Colonic mucosa (tissue), 4 donors: ENCODE measurements at places on chromosomes 7 and 10.
A peak's percentile ranks its signal among the peaks of the same experiment; 100 is the strongest.

GRCh38 chr10:24554036-24554435 lies 169.7 kb downstream of the ARHGAP21 start:
- DNase-seq, result no peak

DNA sequence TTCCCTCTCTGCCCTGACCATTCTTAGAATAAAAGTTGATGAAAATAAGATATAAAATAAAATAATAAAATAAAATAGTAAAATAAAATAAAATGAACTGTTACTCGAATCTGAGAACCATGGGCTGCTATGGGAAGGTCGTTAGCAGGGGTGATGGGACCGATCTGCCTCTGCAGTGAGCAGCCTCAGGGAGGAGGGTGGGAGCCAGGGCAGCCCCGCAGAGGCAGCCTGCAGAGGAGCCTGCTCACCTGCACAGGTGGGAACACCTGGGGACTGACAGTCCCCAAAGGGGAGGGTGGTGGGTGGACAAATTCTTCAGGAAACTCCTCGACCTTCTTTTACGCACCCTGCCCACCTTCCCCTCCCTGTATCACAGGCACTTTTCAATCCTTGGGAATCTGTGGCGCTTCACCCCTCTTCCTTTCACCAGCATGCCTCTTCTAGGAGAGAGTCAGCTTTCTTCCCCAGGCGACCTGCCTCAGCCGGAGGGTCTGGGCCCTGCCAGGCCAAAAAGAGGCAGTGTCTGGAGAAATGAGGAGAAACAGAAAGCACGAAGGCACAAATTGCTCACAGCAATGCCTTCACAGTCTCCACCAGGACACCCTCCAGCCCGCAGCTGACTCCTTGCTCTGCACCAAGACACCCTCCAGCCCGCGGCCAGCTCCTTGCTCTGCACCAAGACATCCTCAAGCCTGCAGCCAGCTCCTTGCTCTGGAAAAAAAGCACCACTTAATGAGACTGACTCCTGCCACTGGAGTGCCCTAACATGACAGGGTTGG lies 368.4 kb upstream of the SHH start:
- no peak for DNase-seq

GRCh38 chr7:142899661-142900060 lies 14.1 kb upstream of the TRPV6 start:
- no peak for DNase-seq

GRCh38 chr10:22821501-22821900 lies 106.4 kb upstream of the ARMC3 start:
- no peak for DNase-seq

DNA sequence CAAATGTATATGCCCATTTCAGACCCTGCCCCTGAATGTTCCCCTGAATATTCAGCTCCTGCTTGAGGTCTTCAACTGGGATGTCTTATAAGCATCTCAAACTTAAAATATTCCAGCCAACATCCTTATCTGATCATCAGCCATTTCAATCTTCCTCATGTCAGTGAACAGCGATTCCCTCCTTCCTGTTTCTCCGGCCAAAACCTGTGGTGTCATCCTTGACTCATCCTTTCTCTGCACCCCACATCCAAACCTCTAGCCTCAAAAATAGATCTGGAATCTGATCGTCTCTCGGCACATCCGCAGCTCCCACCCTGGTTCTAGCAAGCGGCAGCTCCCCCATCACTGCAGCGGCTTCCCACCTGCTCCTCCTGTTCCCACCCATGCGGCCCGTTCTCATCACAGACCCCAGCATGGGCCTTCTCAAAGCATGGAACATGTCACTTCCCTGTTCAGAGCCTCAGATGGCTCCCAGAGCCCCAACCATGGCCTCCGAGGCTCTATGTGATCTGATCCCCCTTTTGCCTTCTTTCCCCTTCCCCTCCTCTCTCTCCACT lies 165.7 kb downstream of the HECW1 start:
- DNase-seq, result no peak

DNA sequence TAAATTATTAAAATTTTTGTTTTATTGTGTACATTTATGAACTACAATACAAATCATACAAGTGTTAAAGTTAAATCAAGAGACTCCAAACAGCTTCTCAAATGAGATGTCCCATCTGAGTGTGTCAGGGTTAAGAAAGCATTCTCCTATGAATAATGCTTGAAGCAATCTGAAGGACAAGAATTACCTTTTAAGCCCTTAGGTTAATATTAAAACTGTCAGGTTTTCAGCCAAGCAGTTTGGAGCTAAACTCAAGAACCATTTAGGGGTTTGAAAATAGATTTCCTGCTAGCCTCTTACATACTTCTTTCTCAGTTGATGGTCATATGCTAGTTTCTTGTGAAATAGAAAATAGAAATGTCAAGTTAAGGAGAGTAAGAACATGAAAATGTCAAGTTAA lies 38.3 kb downstream of the LIPJ start:
- no peak for DNase-seq

DNA sequence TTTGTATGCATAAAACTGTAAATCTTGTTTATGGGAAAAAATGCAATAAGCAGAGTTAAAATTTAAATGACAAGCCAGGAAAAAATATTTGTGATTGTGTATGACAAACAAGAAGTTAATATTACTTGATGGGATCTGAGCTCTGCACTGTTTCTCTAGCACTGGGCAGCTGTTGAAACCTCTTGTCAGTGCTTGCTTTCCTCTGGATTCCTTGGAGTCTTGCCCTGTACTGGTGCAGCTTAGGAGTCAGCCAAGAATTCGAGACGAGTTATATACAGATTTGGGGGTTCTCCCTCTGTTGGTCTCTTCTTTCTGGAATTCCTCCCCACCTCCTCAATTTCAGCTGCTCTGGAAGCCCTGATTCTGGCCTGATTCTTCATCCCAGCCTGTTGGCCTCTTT lies 24.3 kb upstream of the OPN4 start:
- DNase-seq, result no peak

DNA sequence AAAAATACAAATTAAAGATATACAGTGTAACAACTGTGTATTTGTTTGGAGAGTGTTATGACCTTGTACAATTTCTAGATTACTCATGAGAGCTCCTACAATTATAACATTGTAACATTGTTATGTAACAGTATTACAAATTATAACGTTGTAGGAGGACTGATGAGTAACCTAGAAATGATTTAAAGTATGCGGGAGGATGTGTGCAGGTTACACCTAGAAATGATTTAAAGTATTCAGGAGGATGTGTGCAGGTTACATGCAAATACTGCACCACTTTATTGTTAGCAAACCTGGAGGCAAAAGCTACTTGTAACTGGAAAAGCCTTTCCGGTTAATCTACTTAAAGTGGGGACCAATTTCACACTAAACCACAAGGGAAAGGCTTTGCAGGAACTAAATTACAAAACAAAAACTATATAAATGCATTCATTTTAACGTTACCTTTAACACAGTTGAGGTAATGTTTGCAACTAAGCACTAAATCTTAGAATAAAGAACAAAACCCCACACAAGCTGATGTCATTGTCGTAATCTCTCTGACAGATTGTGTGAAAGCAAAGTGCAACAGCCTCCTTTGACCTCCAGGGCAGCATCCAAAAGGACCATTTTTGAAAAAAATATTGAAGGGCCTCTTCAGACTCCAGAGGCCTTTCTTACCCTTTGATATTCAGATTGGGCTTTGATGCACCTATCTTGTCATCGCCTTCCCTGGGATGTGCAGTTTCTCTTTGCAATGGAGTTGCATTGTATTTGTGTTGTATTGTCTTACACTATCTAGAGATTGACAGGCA lies 522.1 kb upstream of the FOXK1 start:
- no peak for DNase-seq

- DNase-seq, result no peak
These were observed 35.8 kb upstream of the PIP4K2A start for GRCh38 chr10:22750131-22750530.

DNA sequence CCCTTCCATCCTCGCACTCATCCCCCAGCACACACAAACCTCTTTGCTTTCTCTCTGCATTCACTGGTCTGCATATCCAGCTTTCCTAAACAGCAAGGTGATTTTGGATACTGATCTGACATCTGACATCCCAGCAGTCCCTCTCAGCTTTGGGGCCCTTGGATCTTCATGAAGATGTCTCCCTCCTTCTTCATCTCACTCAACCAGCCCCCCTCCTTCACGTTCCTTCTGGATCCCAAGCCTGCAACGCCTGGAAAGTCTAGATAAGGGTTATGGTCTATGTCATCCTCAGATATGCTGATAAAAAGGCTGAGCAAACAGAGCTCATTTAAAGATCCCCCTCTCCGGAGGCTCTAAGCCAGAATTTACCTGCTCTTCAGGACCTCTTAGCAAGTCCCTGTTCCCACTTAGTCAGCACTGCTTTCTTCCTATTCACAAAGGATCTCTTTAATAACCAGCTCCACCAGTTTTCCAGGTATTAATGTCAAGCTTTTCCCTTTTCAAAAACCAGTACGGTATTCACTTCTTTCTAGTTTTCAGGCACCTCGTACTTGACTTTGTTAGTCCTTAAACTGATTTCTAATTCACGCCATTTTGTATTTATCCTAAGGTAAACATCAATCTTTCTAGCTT lies 38.9 kb downstream of the CREB3L2 start:
- DNase-seq, result no peak

GRCh38 chr7:76281706-76282343 lies 20.6 kb upstream of the HSPB1 start:
- DNase-seq, result no peak

DNA sequence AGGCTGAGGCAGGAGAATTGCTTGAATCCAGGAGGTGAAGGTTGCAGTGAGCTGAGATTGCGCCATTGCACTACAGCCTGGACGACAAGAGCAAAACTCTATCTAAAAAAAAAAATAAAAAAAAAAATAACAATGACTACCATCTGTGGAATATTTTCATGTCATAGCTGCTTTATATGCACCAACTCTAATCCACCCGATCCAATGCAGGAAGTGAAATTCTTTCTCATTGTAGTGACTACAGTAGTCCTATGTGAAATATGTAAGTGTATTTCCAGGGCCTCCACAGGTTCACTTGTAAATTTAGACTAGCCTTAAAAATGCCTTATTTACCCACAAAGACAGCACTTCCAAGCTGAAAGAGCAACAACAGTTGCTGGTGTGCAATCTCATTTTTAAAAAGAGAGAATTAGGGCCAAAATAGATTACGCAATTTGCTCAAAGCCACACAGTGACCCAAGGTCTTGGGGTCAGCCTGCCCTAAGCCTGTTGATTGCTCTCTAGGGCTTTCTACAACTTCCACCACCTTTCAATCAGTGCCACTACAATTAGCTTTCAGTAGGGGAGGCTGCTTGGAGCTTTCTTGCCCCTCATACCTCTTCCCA lies 25.8 kb upstream of the EGFR start:
- DNase-seq, result no peak

- DNase-seq, result no peak
These were observed 29.6 kb upstream of the GOT1 start for GRCh38 chr10:99460070-99460469.

DNA sequence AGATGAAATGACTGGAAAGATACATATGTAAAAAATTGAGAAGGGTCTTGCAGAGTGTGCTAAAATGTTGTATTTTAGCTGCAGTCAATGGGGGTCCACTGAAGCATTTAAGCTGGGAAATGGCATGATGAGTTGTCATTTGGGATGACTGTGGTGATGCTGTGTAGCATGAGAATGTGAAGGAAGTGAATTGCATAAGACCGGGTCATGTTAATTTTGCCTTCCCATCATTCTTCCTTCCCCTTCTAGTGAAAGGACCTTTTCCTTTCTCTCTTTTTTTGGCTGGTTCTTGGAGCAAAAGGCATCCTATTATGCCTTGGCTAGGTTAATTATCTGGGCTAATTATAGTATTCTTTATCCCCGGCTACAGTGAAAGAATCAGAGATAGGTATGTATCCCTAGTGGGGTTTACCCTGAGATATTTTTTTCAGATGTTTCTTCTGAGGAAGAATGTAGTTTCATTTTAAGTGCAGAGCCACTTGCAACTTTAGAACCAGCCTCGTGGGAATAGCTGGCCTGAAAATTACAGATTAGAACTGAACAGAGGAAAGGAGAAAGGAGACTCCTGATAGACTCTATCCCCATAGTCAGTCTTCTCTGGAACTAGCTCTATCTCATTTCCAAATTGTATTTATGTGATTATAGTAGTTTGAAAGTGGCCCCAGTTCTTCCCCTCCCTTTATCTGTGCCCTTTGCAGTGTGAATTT lies 93.6 kb downstream of the HGF start:
- DNase-seq, result no peak

GRCh38 chr7:29606830-29607229 lies 43.2 kb downstream of the PRR15 start:
- DNase-seq, result peak; percentile 61

DNA sequence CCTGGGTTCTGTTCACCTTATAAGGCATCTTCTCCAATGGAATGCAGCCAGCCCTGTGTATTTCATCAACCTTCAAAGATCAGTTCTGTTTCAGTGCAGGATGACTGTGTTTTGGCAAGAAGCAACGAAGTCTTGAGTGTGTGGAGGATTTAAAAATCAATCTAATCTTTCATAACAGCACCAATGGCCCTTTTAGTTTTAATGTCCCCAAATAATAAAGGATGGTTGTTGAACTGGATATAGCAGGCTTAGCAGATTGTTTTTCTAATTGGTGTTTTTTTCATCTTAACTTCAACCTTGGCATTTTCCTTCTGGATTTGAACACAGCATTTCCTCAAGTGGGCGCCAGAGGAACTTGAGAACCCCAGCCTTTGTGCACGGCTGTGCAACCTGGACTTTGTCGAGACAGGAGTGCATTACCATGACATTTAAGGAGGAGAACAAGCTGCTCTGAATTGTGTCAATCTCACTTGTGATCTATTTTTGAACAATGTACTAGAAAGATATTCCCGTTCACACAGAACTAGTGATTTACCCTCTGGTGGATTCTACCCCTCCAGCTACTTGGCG lies 313.3 kb upstream of the AKR1E2 start:
- peak; percentile 39 for DNase-seq

DNA sequence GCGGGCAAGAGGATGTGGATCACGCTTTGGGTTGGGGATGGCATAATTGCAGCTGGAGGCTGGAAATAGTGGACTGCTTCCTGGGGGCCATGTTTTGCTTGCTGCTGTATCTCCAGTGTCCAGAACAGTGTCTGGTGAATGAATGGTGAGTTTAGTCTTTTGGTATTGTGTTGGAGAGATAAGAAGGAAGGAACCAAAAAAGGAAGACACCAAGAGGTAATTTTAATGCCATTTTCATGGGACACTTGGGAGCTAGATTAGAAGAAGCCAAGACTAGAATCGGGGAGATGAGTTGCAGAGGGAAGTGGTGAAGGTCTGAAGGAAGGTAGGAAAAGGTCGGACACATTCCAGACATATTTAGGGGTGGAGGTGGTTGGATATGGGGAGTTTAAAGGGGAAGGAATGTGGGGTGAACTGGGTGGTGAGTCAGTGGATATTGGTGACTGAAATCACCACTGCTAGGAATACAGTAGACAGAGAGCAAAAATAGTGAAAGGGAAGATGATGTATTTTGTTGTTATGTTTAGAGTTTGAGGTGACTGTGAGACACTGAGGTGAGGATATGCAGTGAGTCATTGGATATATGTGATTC lies 76.7 kb downstream of the CCNY start:
- no peak for DNase-seq

- DNase-seq, result no peak
These were observed 272.6 kb downstream of the SDHAF3 start for GRCh38 chr7:97390052-97390451.

DNA sequence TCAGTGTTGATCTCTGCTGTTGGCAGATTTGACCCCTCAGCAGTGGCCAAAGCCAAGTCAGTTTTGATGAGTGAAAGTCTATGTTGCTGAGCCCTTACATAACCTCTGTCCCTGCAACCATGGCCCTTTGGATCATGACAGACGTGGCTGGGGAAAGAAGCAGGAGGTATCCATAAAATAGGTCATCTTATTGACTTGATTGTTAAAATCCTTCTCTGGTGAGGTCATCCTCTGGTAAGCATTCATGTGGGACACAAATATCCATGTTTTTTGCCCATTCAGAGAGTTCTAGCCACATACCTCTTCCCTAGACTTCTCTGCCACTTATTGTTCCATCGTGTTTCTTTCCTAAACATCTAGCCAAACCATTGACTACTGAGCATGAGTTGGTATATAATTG lies 251.9 kb upstream of the PTER start:
- DNase-seq, result no peak
